Activated CD4-positive, alpha-beta T cell treated with anti-CD3 and anti-CD28 coated beads, Interleukin-2, amount 10 ng/mL, durations not matched to agents 24 days and 14 days (primary cell): ENCODE measurements at places on chromosomes 1 and 21.

DNA sequence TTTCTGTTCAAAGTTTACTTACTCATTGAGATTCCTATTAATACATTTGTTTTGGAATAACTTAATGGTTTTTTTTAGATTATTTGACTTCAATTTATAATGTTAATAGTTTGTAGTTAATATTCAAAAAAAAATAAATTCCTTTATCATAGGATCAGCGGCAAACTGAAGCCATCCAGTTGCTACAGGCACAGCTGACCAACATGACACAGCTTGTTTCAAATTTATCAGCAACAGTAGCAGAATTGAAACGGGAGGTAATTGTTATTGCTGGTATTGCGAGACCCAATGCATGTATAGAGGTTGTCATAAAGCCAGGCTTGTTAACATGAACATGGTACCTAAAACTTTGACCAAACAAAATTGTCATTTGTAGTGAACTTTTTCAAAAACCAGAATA lies 59.0 kb upstream of the FASLG start:
- no peak for DNase-seq

DNA sequence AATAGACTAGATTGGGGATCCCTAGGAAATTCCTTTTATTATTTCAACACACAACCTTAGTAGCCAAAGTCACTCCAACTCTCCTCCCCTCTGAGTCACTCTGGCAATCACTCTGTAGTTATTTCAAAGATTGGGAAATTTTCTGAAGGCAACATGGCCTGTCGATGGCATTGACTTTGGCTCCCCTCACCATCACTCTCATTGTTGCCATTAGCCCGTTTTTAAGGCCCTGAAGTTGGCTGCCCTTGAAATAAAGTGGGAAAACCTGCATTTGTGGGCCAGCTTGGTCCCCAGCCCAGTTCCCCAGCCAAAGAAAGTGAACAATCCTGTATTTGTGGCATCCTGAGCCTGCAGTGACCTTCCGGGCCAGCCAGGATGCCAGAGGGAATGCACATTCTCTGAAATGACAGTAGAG lies 52.5 kb downstream of the CDC7 start:
- no peak for DNase-seq

- no peak for DNase-seq
Measured at GRCh38 chr1:33005117-33005837, 31.4 kb downstream of the AK2 start.

DNA sequence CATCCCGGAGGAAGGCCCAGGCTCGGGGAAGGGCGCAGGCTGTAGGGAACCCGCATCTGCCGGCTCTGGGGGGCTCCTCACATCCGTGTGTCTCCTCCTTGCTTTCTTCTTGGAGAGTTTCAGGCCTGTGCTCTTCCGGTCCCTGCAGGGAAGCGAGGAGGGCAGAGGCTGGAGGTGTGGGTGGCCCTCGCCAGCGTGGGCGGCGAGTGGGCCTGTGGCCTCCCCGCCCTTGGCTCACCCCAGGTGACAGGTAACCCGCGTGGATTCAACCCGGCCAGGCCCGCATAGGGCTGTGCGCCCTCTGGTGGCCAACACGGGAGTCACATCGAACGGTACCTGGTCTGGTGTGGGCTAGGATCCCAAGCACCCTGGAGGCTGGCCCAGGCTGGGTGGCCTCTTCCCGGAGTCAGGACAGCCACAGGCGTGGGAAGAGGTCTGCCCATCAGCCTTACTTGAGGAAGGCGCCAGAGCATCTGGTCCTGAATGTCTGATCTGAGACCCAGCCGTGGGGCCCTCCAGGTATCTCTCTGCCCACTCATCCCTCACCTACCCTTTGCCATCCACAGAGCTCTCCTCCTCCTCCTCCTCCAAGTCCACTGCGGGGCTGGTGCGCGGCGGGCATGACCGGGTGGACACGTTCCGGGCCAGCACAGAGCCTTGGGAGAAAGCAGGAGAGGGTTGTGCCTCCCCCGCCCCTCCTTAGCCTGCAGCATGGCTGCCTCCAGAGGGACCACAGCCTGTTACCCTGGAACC lies 9.6 kb upstream of the TNFRSF25 start:
- peak; percentile 95 for DNase-seq

- DNase-seq, result peak; percentile 95
Measured at GRCh38 chr1:155989242-155990004, 11.1 kb upstream of the ARHGEF2 start.

- no peak for DNase-seq
Measured at GRCh38 chr1:63892632-63893395, 119.0 kb downstream of the ROR1 start.

GRCh38 chr1:79848316-79848715 lies 841.8 kb upstream of the ADGRL4 start:
- DNase-seq, result no peak

GRCh38 chr1:232925421-232926220 lies 24.8 kb upstream of the NTPCR start:
- no peak for DNase-seq

- no peak for DNase-seq
Measured at GRCh38 chr1:29944253-29944905, 708.1 kb downstream of the PTPRU start.

DNA sequence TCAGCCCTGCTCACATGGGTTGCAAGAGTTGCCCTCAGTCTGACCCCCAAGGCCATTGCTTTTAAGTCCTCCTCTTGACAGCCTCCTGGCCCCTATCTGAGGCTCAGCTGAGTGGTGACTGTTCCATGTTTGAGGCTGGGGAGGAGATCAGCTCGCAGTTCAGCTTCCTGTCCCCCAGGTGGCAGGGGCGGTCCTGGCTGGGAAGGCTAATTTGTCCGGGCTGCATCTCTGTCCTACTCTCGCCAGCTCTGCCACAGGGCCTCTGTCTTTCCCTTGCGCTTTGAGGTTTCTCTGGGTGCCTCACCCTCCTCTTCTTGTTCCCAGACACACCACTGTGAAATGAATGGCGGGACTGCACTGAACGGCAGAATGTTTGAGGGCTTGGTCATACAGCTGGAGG lies 157.3 kb downstream of the KCNJ6 start:
- DNase-seq, result no peak

DNA sequence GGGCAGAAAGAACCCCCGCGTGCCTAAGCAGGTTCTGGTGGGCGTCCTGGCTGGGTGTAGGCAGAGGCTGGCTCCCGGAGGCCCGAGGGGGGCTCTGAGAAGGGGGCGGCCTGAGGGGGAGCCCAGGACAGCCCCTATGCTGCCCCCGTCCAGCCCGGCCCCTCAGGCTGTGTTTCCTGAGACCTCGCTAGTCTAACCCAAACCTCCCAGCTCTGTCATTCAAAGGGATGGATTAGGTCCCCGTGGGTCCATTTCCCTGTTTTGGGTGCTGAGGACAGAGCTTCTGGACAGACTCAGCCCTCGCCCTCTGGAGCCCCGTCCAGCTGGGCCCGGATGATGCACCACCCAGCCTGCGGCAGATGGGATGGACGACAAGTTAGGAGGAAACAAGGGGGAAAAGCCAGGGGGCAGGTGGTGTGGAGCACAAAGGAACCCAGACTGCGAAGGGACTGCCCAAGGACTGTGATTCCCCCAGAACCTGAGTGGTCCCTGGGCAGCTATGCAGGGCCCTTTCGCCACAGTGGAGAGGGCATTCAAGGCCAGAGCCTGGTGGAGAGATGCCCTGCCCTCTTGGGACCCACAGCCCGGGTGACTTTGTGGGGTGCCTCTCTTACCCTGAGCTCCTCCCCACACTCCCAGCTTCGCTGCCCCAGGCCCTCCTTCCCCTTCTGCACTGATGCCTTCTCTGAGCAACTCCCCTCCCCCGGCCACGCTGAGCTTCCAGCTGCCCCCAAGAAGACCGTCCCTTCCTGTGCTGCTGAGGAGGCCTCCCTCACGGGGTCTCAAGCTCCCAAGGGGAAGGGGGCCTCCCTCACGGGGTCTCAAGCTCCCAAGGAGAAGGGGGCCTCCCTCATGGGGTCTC lies 2.8 kb downstream of the HES4 start:
- no peak for DNase-seq

DNA sequence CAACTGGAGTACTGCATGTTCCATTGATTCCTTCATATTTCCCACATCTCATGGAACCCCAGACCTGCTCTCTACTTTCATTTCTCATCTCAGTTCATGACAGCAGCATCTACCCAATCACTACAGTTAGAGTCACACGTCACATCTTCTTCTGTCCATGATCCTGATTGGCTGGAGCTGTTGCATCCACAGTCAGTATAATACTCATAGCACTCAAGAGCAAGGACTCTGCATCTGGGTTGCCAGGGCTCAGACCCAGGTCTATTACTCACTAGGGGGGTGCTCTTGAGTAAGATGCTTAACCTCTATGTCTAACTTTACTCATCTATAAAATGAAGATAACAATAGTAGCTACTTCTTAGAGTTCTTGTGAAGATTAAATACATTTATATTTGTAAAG lies 4.4 kb upstream of the XPR1 start:
- DNase-seq, result no peak

GRCh38 chr1:50109647-50110075 lies 941 bp downstream of the ELAVL4 start:
- DNase-seq, result no peak

DNA sequence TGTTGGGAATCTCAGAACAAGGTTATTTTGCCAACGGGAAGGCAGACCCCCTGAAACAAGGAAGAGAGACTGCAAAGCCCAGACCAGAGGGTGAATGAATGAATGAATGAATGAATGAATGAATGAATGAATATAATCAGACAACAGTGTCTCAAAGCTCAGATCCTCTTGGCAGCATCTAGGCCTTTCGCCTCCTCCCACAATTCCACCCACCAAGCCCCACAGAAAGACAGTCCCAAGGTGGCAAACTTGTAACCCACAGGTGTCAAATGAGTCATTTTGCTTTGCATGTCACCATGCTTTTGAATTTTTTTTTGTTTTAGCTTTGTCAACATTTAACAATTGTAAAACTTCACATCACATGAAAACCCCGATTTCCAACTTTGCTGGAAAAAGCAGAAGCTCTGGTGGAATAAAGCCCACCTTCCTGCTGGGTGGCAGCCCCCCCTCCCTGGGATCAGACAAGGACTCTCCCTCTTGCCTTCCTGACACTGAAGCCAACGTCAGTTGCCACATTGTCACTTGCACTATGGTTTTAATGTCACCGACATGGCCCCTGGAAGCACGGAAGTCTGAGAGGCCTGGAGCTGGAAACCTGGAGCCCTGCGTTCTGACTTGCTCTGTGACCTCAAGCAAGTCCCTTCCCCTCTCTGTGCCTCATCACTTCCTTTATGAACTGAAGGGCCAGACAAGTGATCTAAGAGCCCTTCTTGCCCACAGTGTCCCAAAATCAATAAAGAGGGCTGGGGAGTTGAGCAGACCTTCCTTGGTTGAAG lies 134.6 kb upstream of the RUNX3 start:
- no peak for DNase-seq

- DNase-seq, result peak; percentile 86
Measured at GRCh38 chr1:222095606-222096475, 354.0 kb upstream of the DUSP10 start.

DNA sequence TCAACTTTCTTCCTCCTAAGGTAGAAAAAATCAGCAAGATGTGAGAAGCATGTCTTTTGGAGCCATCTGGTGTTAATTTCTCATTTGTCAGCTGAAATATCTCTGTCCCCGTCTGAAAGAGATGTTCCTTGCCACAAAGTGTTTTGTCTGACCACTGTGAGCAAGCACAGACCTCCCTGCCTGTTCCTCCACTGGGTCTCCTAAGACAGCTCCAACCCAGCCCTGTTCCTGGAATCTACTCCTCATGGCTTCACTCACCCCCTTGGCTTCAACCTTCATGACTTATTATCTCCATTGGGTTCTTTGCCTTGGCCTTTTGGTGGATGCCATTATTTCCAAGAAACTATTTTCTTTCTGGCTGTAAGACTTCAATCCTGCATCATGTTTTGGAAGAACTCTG lies 65.7 kb upstream of the CACHD1 start:
- DNase-seq, result no peak

DNA sequence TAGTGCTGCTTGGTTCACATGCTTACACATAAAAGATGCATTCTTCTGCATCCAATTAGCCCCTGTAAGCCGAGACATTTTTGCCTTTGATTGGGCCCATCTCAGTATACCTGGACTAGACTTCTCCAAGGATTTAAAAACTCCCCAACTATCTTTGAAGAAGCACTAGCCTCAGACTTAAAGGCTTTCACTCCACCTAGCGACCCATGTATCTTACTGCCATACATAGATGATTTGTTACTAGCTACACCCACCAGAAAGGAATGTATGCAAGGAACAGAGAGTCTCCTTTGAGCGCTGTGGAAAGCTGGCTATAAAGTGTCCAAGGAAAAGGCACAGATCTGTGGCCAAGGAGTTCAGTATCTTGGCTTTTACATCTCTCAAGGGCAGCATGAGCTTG lies 91.7 kb downstream of the LIPI start:
- no peak for DNase-seq

GRCh38 chr1:38528623-38529022 lies 330.9 kb downstream of the RRAGC start:
- no peak for DNase-seq

DNA sequence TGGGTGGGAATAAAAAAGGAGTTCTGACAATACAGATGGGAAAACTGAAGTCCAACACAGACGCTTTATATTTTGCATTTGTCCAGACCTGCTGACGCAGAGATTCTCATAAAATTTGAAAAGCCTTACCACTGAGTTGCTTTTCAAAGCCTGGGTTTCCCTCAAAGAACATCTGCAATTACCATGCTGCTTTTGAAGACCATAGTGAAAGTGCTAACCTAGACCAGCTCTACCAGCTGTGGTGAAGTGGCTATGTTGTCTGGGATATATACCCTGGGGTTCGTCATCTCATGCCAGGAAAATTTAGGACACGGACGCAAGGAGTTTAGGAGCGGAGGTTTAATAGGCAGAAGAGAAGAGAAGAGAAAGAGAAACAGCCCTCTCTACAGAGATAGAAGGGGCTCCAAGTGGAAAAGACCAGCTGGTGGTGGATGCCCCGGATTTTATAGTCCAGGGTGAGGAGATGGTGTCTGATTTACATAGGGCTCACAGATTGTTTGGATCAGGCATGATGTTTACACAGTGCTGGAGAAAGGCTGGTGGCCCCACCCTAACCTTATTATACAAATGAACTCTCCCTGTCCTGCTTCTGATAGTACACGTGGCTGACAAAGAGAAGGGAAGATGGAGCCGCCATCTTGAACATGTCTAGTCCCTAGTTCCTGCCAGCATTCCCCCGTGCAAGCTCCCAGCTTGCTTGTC lies 73.8 kb downstream of the AK4 start:
- DNase-seq, result no peak

GRCh38 chr21:44083631-44084291 lies 23.4 kb upstream of the PWP2 start:
- DNase-seq, result peak; percentile 90

GRCh38 chr1:3846541-3846940 lies 10.5 kb downstream of the CEP104 start:
- no peak for DNase-seq

DNA sequence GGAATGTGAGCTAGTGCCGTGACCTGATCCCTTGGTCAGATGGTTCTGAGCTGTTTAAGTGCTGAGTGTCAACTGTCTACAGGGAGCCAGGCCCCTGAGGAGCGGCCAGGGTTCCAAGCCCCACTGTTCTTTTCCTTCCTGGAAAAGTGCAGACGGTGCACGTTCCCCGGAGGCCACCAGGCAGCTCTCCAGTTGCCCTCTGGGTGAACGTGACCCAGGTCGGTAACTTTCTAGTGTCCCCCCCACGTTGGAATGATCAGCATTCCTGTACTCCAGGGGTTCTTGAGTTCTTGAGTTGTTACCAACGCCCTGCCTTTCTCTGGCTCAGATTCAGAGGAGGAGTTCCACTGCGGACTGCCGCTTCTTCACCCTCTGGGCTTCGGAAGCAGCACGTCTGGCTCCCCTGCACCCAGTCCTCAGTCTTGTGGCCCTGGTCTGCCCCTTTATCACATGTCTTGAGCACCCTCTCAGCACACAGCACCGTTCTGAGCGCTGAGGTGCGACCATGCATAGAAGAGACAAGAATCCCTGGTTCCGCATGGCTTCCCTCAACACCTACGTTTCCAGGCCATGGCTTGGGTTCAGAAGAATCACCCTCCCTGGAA lies 131.5 kb downstream of the DHRS3 start:
- no peak for DNase-seq
